Smooth muscle cell of the umbilical artery (primary cell): ENCODE measurements at places on chromosomes 4 and X. TPM values are rescaled to one million over a fixed set of nuclear protein-coding genes. Genes with fewer than 3 reads are reported as not detected.

Gene APELA
- not detected in 2 replicates for total RNA-seq

Gene MID1
- 28.3 and 37.4 TPM in 2 replicates for total RNA-seq

Gene FSTL5
- 0.05 and 0.30 TPM in 2 replicates for total RNA-seq

Gene LGI2
- under 0.01 TPM in 1 of 2 replicates, not detected in the other for total RNA-seq

Gene PIN4
- total RNA-seq = 6.5 and 7.6 TPM in 2 replicates

Gene OCIAD1
- total RNA-seq = 99.2 and 104 TPM in 2 replicates

Gene GPC4
- total RNA-seq = 5.9 and 6.2 TPM in 2 replicates

Gene TRAM1L1
- total RNA-seq = 3.3 and 3.6 TPM in 2 replicates

Gene FRAS1
- 3.9 and 5.3 TPM in 2 replicates for total RNA-seq

Gene RPA4
- 0.59 and 0.92 TPM in 2 replicates for total RNA-seq

Gene MYOZ2
- 0.60 TPM in 1 of 2 replicates, not detected in the other for total RNA-seq

Gene ARMCX2
- 131 and 151 TPM in 2 replicates for total RNA-seq
